ENCODE measurements at places on chromosomes 7 and 10.

- no peak for DNase-seq
These were observed 213.3 kb downstream of the CUX1 start for GRCh38 chr7:102030696-102031095.

DNA sequence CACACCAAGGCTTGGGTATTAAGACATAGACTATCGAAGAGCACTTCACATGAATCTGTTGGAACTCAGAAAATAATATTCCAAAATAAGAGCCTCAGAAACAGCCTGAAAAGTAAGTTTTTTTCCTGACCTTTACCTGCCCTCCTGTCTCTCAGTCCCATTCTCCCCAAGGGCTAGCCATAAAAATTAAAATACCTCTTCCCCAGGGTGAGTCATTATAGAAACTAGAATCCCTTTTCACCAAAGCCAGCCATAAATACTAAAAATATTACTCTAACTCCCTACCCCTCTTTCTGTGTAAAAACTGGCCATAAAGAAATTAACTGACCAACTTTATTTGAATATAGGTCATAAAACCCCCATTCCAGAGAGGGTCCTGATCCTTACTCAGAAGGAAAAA, 87.9 kb upstream of the TMEM106B start:
- no peak for DNase-seq

DNA sequence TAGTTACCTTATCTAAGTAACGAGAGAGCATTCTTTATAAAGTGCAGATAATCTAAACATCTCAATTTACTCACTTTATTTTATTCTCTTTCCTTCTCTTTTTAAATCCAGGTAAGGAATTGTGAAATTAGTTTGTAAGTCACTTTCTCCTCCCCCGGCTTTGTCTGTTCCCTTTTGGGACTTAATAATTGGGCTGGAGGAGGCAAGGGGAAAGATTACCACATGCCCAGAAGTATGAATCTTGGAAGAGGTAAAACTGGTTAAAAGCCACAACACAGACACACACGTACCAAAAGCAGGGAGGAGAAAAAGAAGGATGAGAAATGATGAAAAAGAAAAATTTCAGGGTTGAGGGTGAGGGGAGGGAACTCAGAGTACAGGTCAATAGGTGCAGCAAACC, 63.3 kb upstream of the LRRC17 start:
- no peak for DNase-seq

- no peak for DNase-seq
These were observed 147.9 kb downstream of the DGKB start for GRCh38 chr7:14754631-14755030.
